ENCODE measurements at places on chromosomes 5 and 9. TPM values are rescaled to one million over a fixed set of nuclear protein-coding genes. Genes with fewer than 3 reads are reported as not detected.

DNA sequence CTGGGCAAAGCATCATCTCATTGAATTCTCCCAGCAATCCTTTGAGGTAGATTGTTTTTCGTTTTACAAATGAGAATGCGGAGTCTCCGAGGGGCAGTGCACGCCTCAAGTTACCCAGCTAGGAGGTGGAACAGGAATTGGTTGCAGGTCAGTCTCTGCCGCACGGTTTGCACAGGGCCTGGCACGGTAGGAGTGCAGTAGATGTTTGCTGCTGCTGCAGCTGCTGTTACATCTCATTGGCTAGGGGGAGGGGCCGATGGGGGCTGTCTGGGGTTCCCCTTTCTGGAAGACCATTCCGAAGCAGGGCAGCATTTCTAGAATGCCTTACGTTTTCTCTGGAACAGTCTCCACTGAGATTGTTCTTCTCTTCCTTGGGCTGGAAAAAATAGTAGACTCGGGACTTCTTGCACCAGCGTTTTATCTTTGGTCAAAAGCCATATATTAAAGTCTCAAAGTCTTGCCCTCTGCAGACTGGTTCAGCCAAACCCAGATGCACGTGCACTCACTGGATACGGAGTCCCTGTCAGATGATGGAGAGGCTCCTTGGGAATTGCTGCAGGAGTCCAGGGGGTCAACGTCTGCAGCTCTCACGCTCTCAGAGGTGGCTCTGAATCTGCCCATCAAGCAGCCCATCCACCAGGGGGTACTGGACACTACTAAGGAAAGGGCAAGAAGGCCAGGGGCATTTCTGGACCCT is 1.2 kb downstream of the USP20 start:
- H3K27me3 ChIP-seq = no peaks in the 10 kb centered on the region
- peaks cover 13% of the 10 kb centered on the region for H3K4me1 ChIP-seq
- peak overlapping the region; percentile 94 for H3K4me3 ChIP-seq
- no peak for DNase-seq
- no peak overlapping the region for H3K27ac ChIP-seq

DNA sequence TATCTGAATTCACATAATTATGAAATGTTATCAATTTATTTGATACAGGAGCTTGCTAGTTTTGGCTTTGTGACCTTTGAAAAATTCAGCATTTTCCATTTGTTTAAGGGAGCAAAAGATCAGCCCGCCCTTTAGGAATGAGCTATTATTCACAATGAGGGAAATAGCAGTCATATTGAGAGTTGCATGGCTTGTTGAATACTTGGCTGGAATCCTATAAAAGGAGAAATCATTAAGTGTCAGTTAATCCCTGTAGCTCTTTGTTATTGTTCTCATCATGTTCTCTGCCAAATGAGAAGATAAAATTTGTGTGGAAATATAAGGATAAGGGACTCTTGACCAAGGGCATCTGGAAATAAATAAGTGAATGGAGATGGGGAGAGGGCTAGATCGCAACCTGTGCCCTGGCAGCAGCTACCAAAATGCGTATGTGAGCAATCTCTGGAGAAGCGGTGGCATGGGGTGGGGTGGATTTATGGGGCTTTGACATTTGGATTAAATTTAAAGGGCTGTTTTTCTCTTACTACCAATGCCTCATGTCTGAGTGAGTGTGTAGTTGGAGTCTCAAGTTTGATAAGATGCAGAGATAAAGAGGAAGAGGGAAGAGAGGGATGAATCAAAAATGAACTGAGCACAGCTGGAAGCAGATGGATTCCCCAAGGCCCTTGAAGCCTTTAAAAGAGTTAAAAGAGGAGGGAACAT is 237.6 kb downstream of the NNT start:
- H3K36me3 ChIP-seq = no peaks in the 10 kb centered on the region
- H3K27ac ChIP-seq = peak overlapping the region; percentile 44
- DNase-seq = no peak
- no peak overlapping the region for H3K4me3 ChIP-seq
- peaks cover 5% of the 10 kb centered on the region for H3K4me1 ChIP-seq
- H3K27me3 ChIP-seq = no peaks in the 10 kb centered on the region

DNA sequence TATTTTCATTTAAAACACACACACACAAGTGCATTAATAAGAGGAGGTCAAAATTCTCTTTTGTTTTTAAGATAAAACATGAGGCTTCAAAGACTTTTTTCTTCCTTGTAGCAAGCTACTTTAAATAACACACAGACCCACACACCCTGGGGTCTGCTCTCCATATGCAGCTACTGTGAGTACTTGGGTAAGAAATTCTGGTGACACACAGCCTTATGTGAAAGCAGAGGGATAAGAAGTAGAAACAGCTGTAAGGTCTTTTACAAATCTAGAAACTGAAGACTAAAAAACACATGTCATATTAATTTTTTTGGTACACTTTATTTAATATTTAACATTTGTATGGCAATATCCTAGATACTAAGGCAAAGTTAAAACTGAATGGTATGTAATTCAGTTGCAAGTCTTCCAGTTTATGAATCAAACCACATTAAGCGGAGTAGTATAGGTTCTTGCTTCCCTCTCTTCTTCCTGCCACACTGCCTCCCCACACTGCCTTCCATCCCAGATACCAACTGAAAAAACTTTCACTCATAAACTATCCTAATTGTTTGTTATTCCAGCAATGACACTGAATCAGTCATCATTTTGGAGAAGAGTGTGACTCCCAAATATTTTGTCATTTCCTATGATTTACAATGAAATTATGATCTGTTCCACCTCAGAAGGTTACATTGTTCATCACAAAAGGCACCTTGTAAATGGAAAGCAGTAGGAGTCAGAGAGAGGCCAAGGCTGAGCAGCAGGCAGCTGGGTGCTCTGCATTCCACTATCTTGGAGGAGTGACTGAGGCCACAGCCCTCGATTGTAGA is 92.0 kb downstream of the PLCXD3 start:
- peak; percentile 72 for DNase-seq
- H3K4me1 ChIP-seq = peaks cover 2% of the 10 kb centered on the region
- no peaks in the 10 kb centered on the region for H3K36me3 ChIP-seq
- no peak overlapping the region for H3K27ac ChIP-seq

DNA sequence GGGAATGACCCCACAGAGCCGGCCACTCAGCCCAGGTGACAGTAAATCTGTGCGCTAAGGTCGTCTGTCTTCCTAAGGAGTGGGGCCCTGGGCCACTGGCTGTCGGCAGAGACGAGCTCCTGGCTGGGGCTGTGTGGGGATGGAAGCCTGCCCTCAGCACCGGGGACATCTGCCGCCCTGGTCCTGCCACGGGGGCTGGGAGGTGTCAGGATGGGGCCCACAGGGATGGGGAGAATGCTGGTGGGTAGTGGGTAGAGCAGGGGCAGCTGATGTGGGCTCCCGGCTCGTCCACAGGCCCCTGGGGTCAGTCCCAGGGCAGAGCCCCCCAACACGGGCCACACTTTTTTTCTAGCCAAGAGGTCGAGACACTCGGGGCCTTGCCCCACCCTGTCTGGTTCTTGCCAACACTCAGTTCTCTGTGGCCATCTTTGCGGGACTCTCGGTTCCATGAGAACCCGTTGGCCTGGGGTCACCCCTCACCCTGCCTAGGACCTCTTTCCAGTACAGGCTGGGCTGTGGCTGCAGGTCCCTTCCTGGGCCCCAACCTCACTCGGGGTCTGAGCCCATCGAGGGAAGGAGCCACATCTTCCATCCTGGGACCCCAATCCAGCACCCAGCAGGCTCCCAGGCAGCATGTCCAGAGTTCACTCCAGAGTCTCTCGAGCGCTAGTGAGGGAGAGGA is 45.0 kb downstream of the DBH start:
- no peak overlapping the region for H3K4me3 ChIP-seq
- no peaks in the 10 kb centered on the region for H3K36me3 ChIP-seq
- no peaks in the 10 kb centered on the region for H3K4me1 ChIP-seq
- DNase-seq = no peak
- H3K27me3 ChIP-seq = no peaks in the 10 kb centered on the region

DNA sequence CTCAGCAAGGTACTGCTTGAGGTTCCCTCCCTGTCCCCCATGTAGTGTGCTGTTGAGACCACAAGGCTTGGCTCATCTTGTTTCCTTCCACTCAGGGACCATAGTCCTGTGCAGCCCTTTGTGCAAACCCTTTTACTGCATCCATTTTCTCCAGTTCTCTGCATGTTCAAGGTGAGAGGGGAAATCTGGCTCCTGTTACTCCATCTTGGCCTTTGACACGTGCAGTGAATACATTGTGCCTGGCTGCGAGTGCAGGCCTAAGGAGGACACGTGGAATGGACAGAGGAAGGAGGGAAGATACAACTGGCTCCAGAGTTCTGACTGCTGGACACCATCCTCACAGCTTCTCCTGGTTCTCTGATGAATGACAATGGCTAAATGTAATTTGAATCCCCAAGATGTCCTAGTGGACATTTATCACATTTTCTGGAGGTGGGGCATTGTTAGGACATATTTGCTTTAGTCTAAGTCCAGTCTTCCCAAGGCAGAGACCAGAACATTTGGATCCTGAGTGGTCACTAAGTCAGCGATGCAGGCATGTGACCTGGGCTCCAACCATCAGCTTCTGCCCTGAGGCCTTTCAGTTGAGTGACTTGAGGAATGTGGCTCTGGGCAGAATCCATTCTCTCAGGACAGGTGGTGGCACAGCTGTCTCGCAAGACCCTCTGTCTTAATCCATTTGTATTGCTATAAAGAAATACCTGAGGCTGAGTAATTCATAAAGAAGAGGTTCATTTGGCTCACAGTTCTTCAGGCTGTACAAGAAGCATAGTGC is 189.0 kb upstream of the DAP start:
- H3K27ac ChIP-seq = no peak overlapping the region
- H3K4me1 ChIP-seq = no peaks in the 10 kb centered on the region
- DNase-seq = no peak
- no peak overlapping the region for H3K4me3 ChIP-seq
- no peaks in the 10 kb centered on the region for H3K36me3 ChIP-seq

GRCh38 chr5:175655411-175655810 is 2.5 kb upstream of the HRH2 start:
- no peaks in the 10 kb centered on the region for H3K36me3 ChIP-seq
- no peak overlapping the region for H3K27ac ChIP-seq
- no peak for DNase-seq
- H3K4me1 ChIP-seq = no peaks in the 10 kb centered on the region
- H3K4me3 ChIP-seq = no peak overlapping the region

GRCh38 chr9:113946496-113947115 is 70.5 kb downstream of the ZNF618 start:
- no peak overlapping the region for H3K4me3 ChIP-seq
- peaks cover 5% of the 10 kb centered on the region for H3K36me3 ChIP-seq
- no peak overlapping the region for H3K27ac ChIP-seq
- H3K4me1 ChIP-seq = peaks cover 3% of the 10 kb centered on the region
- H3K27me3 ChIP-seq = no peaks in the 10 kb centered on the region

GRCh38 chr5:95786821-95787418 is 35.6 kb downstream of the GLRX start:
- peaks cover 36% of the 10 kb centered on the region for H3K36me3 ChIP-seq
- H3K27ac ChIP-seq = peak overlapping the region; percentile 2
- no peaks in the 10 kb centered on the region for H3K27me3 ChIP-seq
- peaks cover 10% of the 10 kb centered on the region for H3K4me1 ChIP-seq
- peak; percentile 75 for DNase-seq

- peak overlapping the region; percentile 39 for H3K4me3 ChIP-seq
- no peaks in the 10 kb centered on the region for H3K4me1 ChIP-seq
- peak; percentile 82 for DNase-seq
- H3K36me3 ChIP-seq = no peaks in the 10 kb centered on the region
- no peak overlapping the region for H3K27ac ChIP-seq
Measured at GRCh38 chr9:85610074-85610860, 131.5 kb downstream of the AGTPBP1 start.

Gene CSF1R
- total RNA-seq = 0.36 TPM

Gene FOXD4L6
- total RNA-seq = not detected

Gene BARHL1
- total RNA-seq = not detected

Gene PCDHA9
- total RNA-seq = under 0.01 TPM

Gene IL17B
- total RNA-seq = 0.28 TPM

Gene RMI1
- 6.8 TPM for total RNA-seq

Gene IL7R
- total RNA-seq = 56.9 TPM
